Urinary bladder (tissue), 4 donors: ENCODE measurements at places on chromosomes 6 and 20. TPM values are rescaled to one million over a fixed set of nuclear protein-coding genes. Genes with fewer than 3 reads are reported as not detected.

The CSTF1 gene
- 40.8 TPM for total RNA-seq

The CTAGE9 gene
- total RNA-seq: not detected

The HMGCLL1 gene
- 14.6 TPM for total RNA-seq

The CGA gene
- not detected for total RNA-seq

The CAGE1 gene
- total RNA-seq: not detected

The MRPS26 gene
- 18.3 TPM for total RNA-seq

The MICA gene
- 6.7 TPM for total RNA-seq

The CAP2 gene
- 19.0 TPM for total RNA-seq

The DEFB124 gene
- total RNA-seq: not detected

The CD109 gene
- 34.9 TPM for total RNA-seq

The FERMT1 gene
- 11.1 TPM for total RNA-seq

The HSP90AB1 gene
- 220 TPM for total RNA-seq

The MAS1 gene
- 0.05 TPM for total RNA-seq

The OPN5 gene
- total RNA-seq: 0.05 TPM

The CCN6 gene
- total RNA-seq: not detected

The UNC93A gene
- total RNA-seq: not detected
